ENCODE measurements at places on chromosomes 11 and 22.

DNA sequence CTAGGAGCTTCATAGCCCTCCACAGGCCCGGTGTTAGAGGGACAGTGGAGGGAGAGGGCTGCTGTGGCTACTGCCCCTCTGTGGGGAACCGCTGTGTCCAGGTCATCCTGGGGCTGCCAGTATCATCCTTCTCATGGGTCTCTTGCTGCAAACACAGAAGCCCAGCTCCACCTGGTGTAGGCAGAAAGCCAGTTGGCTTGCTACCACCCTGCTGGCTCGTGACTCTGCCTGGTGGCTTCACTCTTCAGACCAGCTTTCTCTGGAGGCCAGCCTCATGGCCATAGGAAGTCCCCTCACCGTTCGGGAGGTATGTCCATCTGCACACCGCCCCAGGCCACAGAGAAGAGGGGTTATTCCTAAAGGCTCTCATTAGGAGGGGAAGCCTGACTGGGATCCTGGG lies 19.4 kb upstream of the SUSD2 start:
- no peak for DNase-seq

DNA sequence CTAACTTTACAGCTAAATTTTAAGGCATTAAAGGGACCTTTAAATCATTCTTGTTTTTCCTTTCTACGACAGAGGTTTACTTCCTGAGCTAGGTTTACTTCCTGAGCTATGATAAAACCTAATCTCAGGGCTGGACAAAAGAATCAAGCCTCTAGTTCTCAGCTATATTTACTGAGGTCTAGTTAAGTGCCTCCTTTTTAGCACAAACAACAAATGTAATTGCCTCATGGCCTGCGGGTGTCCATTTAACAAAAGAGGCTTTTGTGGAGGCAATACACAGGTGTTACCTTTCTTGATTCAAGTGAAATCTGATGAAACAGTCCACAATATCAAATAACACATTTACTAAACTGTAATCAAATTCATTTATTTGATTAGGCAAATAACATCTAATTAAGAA lies 67.3 kb downstream of the IMMP1L start:
- DNase-seq = no peak

DNA sequence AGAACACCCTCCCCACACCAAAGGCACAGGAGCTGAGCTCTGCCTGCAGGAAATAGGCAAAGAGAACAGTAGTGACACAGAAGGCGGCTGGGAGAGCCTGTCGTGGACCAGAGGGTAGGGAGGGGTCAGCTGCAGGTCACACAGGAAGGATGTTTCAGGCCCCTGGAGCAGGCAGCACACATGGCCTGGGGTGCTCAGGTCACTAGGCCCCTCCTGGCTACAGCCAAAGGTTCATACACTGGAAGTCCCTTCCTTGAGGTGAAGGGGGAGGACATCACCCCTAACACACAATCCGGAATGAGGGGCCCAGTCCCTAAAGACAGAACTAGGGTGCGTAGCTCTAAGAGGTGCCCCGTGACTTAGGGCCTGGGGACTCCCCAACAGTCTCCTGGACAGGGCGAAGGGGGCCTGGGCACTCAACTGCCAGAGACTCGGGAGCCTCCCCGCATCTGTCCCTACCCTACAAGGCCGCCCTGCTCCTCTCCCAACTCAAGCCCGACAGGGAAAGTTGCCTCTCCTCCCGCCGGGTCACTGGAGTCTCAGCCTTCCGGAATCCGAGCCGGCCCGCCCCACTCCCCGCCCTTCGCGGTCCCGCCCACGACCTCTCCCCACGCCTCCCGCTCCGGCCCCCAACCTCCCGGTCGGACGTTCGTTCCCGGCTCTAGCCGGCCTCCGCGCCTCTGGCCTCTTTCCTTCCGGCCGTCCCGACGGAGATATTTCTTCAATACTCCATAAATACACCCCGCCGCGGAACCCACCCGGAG lies at the start of gene CYB5R2:
Gene CYB5R2, minus strand, starts transcription at position 541 of the 764 bp plus-strand sequence. CDS start 675 bp downstream, outside the sequence.
- peak; percentile 57 for DNase-seq

GRCh38 chr22:49157529-49158339 lies 669.9 kb downstream of the BRD1 start:
- DNase-seq = no peak

DNA sequence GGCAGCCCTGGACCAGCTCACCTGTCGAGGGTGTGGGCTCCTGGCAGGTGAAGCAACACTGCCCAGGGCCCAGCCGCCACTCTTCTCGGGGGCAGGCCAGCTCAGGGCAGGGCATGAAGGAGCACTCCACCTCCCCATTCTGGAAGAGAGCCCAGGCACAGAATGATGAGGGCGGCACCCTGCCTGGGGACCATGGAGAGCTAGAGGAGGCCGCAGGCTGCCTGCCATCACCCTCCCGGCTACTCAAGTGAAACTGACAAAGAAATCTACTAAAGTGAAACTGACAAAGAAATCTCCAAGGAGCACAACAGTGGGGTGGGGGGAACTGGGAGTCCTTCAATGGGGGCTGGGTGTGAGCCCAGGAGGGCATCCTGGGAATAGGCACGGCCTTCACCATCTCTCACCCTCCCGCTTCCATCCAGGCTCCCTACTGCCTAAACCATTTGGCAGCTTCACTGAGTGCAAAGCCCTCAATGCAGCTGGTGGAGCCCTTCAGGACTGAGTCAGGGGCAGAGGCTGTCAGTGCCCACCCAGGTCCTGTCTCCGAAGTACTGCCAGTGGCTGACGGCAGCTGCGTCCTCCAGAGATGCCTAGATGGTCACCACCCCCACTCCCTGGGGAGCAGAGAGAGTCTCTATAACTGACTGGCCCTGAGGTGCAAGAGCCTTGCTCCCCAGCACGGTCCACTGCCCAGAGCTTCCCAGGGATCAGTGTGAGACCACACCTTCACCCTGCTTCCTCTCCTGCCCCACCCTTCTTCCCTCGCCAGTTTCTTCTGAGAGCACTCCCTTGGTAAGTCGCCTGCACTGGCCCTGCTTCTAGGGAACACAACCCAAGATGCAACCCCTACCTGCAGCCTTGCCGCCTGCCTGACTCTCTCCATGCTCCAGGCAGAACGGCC lies 21.7 kb downstream of the VWCE start:
- no peak for DNase-seq

- no peak for DNase-seq
Observed at GRCh38 chr11:128235958-128236357, 351.4 kb downstream of the ETS1 start.

- peak; percentile 96 for DNase-seq
Observed at GRCh38 chr11:93054881-93055280, 85.4 kb downstream of the MTNR1B start.

DNA sequence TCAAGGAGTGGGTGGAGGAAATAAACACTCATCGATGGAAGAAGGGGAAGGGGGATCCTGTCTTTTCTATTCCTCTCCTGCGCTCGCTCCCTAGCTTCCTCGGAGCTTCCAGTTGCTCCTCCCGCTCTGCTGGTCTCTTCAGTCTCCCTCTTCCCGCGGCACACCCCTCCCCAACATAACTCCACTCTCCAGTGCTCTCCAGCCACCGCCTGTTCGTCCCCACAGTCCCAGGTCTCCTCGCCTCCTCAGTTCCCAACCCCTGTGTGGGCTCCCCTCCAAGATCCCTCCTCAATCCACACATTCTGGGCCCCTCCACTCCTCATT lies 438 bp downstream of the ZW10 start:
- peak; percentile 49 for DNase-seq

GRCh38 chr11:133889893-133890292 lies 44.6 kb upstream of the SPATA19 start:
- DNase-seq = no peak

DNA sequence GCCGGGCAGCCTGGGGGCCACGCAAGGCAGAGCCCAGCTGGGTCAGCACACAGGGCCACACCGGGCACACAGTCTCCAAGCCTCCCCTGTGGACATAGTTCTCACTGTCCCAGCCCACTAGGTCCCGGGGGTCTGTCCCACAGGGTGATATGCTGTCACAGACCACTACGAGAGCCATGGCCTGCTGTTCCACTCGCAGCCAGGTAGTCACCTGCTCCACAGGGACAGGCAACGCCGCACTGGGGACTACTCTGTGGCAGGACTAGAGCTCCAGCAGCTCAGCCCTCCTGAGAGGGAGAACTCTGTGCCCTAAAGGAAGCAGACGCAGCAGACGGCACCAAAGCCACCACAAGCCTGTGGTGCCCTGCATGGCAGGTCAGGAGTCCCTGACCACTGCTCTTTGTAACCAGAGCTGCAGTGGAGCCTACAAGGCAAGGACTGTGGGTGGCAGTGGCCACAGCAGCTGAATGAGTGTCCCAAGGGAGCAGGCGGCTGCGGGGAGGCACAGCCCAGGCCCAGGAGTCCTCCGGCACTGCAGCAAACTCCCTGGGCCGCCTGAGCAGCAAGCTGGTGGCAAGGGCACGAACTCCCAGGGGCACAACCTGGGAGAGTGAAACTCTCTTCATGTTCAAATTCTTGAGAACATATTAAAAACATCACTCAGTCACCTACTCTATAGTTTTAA lies 171.2 kb upstream of the GRK3 start:
- no peak for DNase-seq

GRCh38 chr22:50439871-50440331 lies 34.9 kb downstream of the SBF1 start:
- DNase-seq = no peak

- DNase-seq = no peak
Observed at GRCh38 chr22:22048981-22049531, 66.5 kb upstream of the TOP3B start.

DNA sequence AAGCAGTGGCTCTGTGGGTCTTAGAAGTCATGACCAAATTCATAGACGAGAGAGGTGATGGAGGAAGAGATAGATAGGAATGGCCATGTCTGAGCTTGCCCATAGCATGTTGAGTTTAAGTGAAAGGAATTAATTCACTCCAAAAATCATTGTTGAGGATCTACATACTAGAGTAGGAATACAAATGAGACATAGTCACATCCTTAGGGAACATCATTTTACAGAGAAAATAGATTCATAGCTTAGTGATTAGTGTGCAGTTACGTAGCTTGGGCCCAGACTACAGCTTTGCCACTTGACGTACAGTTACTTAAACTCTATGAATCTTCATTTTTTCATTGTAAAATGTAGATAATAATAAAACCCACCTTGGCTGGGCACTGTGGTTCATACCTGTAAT lies 21.4 kb upstream of the BMAL1 start:
- no peak for DNase-seq

DNA sequence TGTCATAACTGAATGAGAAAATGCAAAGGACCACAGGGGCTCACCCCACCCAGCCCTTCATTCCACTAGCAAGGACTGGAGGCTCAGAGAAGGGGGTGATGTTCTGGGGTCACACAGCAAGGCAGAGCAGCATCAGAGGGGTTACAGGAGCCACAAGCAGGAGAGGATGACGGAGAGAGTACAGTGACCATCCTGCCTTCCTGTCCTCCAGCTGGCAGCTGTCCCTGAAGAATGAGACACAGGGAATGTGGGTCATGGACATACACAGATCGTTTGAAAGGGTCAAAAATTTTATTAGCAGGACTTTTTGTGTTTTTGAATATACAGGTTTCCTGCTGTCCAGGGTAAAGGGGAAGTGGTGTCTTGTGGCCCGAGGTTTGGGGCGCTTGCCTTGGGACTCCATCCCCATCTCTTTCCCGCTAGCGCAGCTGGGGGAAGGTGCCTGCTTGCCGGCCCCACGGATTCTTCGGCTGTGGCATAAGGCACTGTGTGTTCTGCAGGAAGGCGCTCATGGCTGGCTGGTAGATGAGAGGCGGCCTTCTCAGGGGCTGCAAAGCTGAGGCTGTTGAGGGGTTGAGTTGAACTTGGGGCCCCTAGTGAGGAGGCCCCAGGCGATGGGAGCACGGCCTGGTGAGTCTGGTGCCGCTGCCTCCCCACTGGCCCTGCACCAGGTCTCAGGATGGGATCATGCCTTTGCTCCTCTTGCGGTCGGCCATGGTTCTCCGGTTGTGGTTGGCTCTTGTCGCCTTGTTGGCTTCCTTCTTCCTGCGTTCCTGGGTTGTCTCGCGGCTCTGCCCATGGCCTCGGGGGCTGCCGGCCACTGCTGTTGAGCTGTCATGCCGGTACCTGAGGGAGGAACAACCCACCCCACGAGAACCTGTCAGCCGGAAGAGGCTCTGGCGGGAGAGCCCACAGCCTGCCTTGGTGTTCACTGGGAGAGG lies 21.4 kb downstream of the UQCR10 start:
- no peak for DNase-seq

- peak; percentile 74 for DNase-seq
Observed at GRCh38 chr11:2837096-2837601, 48.4 kb downstream of the CDKN1C start.

DNA sequence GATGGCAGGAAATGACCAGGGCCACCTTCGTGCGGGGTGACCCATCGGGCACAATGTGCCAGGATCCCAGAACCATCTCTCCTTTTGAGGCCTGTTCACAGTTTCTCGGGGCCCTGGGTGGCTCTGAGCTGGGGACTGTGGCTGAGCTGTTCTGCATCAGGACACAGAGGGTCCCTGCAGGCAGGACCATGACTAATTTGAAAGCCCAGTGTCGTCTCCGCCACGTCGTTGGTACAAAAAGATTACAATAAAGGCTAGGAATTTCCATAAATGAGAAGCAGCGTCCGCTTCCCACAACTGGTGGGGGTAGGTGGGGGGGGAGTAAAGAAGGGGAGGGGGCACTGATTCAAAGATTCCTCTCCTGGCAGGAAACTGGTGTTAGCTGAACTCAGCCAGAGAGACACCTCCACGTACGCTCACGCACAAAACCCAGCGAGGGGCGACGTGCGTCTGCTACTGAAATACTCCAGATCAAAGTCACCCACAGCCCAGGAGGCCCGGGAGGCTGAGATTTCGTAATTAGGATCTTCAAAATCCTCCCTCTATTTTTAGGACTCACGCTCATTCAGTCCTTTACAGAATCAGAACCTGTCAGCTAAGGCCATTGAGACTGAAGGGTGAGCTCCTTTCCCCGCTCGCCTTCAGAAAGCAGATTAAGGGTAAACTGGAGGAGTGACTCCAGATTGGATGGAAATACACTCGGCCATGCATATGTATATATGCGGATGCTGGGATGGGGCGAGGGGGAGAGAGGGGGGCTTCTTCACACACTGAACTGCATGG lies 11.0 kb downstream of the MN1 start:
- peak; percentile 22 for DNase-seq

DNA sequence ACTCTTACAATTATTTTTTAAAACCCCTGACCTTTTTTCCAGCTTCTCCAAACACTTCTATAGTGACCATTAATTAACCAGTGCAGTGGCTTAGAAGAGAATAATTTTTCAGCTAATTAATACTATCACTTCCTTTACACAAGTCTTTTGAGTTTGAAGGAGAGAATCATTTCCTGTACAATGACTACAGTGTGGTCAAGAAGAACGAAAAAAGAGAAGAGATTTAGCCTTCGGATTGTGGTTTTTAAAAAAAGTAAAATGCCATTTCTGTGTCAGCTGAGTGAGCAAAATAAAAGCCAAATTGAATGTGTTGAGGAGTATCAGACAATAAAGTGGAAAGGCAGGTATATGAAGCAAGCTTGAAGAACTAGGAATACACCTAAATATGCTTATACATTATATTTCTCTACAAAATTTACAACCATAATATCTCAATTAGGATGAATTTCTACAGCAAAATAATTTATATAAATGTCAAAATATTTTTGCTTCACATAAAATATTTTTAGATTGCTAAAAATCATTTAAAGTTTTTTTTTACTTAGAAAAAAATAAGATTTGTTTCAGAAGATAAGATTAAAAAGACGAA lies 1155.2 kb upstream of the CNTN5 start:
- no peak for DNase-seq

GRCh38 chr11:36453678-36454077 lies 56.4 kb downstream of the TRAF6 start:
- no peak for DNase-seq

- DNase-seq = peak; percentile 96
Observed at GRCh38 chr11:14422052-14422813, 63.2 kb upstream of the RRAS2 start.
